ENCODE measurements at places on chromosomes 11 and 22.

- DNase-seq: no peak
Measured at GRCh38 chr11:76861490-76861953, 804 bp downstream of the ACER3 start.

GRCh38 chr22:38074181-38075104 is 9.5 kb downstream of the SLC16A8 start:
- no peak for DNase-seq

GRCh38 chr11:104526006-104526405 is 362.1 kb upstream of the PDGFD start:
- no peak for DNase-seq

DNA sequence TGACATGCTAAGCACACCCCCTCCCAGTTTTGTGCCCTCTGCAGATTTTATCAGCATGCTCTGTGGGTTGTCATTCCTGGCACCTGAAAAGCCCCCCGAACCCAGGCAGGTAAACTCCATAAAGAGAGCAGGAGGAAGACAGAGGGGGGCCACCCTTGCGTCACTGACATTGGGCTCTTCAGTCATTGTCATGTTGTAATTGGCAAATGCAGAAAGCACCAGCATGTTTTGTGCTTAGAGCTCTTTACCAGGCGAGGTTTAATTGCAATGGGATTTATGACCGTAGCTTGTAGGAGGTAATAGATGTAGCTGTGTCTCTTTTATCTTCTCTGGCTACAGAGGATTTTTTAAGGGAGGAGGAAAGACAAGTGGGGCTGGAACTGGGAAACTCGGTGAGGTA is 201.7 kb downstream of the GRIK4 start:
- no peak for DNase-seq
